CD4-positive, alpha-beta T cell treated with Interleukin-6 for 4 hours (primary cell): ENCODE measurements at places on chromosomes 7 and 10.

DNA sequence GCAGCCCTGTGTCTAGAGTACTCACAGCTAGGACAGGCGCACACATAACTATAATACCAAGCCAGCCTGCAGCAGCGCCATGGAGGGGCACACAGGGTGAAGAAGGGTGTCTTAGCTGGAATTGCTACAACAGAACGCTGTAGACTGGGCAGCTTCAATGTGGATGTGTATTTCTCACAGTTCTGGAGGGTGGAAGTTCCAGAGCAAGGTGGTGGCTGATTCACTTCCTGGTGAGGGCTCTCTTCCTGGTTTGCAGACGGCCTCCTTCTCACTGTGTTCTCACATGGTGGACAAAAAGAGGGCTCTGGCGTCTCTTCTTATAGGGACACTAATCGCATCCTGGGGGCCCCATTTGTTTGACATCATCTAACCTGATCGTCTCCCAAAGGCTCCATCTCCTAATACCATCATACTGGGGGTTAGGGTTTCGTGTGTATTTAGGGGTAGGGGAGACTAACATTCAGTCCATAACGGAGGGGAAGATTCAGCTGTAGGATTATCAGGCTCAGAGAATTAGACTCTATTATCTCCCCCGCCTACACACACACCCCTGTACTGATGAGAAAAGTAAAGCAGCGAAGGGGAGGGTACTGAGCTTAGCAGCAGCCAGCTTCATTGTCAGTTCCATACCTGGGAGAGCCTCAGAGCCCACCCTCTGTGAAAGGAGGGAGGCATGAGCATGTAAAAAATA is 289.1 kb downstream of the CCDC3 start:
- DNase-seq = no peak

- DNase-seq = no peak
Observed at GRCh38 chr10:85614981-85615380, 751.6 kb downstream of the GRID1 start.

- DNase-seq = no peak
Observed at GRCh38 chr10:34593374-34593890, 221.7 kb downstream of the PARD3 start.

DNA sequence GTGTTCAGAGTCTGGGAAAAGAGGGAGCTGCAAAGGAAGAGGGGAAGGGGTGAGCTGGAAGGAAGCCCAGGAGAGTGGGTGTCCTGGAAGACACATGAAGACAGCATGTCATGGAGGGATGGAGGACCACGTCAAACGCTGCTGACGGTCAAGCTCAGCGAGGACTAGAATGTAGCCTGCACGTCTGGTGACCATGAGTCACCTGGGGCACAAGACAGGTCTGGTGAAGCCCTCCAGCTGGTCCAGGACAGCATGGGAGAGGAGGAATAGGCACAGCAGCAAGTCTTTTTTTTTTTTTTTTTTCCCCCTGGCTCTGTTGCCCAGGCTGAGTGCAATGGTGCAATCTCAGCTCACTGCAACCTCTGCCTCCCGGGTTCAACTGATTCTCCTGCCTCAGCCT is 19.6 kb upstream of the AMZ1 start:
- DNase-seq = no peak

DNA sequence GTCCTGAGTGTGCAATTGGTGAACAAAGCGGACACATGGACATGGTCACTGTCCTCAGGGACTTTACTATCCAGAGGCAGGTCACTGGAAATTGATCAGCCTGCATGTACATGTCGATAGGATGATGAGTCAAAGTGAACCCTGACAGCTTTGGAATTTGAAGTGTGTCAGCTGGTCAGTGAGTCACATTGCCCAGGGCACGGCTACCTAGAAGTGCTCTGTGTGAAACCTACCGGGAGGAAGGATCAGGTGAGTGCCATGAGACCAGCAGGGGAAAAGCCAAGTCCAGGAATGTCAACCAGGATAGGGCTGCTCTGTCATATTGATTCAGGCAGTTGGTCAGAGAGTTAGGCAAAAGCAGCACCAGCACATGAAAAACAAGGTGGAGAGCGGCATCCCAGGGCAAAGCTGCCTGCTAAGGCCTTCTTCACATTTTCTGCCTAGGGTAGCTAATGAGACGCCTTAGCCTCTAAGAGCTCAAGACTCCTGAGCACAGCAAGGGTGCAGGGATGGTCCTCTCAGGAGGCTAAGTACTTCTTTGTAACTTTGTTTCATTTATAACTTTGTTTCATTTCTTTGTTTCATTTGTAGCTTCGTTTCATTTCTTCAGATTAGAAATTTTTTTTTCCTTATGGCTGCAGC is 19.4 kb upstream of the PDCD4 start:
- peak; percentile 40 for DNase-seq

GRCh38 chr10:92839191-92840085 is 8.9 kb upstream of the EXOC6 start:
- DNase-seq = peak; percentile 56

DNA sequence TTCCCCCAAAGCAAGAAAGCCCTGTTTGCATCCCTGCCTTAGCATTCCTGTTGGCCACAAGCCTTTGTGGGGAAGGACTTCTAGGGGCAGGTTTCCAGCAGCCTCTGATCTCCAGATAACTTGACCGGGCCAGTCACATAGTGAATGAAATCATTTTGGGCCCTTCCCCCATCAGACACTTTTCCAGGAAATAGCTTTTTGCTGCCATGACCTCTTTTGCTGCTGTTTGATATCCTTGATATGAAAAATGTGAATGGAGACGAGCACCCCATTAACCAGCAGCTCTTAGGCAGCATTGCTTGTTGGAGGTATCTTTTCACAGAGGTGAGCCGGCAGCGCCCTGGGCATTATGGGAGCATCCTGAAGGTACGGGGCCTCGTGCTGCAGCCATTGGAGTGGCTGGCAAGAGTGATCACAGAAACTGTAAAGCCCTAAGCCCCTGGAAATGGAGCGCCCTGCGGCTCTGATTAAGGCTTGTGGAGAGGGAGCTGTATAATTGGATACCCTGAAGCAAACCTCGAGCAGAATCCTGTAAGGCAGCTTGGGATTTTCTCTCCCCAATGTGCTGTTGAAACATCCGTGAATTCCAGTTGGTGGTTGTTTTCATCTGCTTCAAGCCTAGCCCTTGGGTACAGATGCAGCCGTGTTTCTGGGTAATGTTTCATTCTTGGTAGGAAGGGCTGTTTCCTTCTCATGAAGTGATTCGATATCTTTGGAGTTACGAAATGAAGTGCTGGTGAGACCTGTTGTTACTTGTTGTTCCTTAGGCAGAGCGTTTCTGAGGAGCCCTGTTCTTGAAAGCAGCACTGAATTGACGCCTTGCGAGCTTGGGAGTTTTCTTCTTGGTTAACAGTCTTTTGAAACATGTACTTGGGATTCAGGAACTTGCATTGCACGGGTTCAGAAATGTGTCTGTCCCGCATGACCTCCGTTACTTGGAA is 179.0 kb downstream of the PTEN start:
- DNase-seq = no peak

GRCh38 chr10:86823565-86823964 is 67.1 kb downstream of the BMPR1A start:
- no peak for DNase-seq

- no peak for DNase-seq
Observed at GRCh38 chr10:42992156-42992956, 84.5 kb upstream of the RET start.

DNA sequence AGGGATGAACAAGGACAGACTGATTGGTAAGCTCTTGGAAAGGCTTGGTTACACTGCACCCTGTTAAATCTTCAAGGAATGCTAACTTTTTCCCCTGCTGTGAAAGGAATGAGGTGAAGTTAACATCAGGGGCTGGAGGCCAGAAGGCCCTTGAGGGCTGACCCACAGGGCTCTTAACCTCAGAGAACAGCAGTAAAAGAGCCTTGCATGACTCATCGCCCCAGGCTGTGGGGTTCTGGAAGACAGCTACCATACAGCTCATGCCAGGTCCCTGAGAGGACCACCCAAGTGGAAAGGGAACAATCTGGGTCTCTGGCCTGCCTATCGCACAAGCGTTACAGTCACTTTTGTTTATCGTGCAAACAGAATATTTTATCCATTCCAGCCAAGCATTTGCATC is 54.4 kb downstream of the CYP2C9 start:
- DNase-seq = no peak

GRCh38 chr7:1770331-1770730 is 100.3 kb downstream of the ELFN1 start:
- no peak for DNase-seq

DNA sequence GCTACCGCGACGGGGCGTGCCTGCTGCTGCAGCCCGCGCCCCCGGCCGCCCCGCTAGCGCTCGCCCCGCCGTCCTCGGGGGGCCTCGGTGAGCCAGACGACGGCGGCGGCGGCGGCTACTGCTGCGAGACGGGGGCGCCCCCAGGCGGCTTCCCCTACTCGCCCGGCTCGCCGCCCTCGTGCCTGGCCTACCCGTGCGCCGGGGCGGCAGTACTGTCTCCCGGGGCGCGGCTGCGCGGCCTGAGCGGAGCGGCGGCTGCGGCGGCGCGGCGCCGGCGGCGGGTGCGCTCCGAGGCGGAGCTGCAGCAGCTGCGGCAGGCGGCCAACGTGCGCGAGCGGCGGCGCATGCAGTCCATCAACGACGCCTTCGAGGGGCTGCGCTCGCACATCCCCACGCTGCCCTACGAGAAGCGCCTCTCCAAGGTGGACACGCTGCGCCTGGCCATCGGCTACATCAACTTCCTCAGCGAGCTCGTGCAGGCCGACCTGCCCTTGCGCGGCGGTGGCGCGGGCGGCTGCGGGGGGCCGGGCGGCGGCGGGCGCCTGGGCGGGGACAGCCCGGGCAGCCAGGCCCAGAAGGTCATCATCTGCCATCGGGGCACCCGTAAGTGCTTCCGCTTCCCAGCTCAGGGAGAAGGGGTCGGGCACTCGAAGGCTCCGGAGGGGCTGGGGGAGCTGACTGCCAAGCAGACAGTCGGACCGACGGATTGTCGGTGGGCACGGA is 761 bp downstream of the PTF1A start:
- no peak for DNase-seq

GRCh38 chr7:338295-339061 is 48.5 kb downstream of the FOXL3 start:
- no peak for DNase-seq

- no peak for DNase-seq
Observed at GRCh38 chr10:88861036-88861435, 9.4 kb upstream of the ANKRD22 start.

GRCh38 chr10:112218960-112219359 is 35.4 kb upstream of the GPAM start:
- no peak for DNase-seq

GRCh38 chr10:6885284-6885683 is 305.2 kb upstream of the PRKCQ start:
- DNase-seq = no peak

DNA sequence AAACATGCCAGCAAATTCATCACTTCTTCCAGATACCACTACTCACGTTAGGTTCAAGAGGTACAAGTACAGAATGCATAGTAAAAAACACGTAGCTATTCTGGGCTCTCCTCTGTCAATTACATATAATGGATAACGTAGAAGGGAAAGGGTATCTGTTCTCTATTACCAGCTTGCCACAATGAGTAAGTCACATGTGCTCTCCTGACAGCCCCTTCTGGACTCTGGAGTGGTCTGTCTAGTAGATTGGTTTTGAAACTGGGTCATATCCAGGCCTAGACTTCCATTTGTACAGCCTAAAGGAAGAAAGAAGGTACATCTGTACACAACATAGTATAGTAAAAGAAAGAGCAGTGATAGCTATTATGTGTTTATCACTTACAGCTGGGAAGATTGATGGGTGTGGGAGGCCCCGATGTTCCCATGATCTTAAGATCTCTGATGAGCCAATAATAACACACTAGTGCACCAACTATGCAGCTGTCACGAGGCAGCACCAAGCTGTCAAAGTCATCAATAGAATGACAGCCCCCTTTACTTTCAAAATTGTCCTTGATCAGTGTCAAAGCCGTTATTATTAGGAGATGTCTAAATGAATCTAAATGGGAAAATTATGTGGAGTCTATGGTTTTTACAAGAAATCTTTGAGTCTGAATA is 161.9 kb upstream of the AGK start:
- DNase-seq = no peak

DNA sequence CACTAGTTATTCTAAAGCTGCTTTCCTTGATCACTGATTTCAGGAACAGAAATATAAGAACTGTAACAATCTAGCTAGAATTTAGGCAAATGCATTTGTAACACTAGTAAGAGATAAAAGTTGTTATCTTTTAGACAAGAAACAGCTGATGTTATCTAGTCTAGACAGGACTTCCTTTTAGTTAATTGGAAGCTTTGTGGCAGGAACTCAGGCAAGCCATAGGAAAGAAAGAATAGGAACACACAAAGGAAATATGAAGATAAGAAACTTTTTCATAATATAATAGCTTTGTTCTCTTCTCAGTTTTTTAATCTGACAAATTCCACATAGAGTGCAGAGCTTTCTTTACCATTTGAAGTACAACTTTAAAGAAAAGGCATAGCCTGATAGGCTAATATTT is 59.0 kb upstream of the AGR3 start:
- no peak for DNase-seq

GRCh38 chr7:151699147-151699927 is 177.6 kb downstream of the PRKAG2 start:
- DNase-seq = no peak

DNA sequence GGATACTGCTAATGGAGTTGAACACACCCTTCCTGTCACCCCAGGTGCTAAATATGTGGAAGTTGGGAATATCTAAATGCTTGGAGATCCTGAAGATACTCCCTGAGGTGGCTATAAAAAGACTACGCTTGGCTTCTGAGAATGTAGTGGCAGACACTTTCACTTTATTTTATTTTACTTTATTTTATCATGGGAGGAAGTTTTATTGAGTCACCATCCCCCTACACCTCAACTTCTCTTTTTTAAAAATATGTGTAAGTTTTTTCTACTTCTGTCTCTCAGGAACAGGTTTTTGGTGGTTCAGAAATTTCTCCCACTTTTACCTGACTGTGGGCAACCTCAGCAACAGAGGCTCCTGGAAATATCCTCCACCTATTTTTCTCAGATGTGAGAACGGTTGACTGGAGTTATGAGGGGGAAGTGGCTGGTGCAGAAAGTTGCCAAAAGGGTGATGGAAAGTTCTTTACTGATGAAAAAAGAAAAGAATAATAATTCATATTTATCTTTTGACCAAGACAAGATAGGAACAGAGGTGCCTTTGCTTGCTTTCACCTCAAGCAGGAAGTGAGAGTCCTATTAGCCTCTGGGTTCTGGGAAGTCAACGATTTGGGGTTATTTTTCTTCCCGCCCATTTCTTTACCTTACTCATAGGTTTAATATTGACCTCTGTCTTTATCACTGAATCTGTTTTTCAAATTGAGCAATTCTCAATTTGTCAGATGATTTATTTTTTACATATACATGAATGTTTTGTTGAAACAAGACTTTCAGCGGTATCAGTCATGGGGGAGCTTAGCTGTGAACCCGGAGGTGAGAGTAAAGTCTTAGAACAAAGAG is 103.6 kb downstream of the AHR start:
- no peak for DNase-seq

DNA sequence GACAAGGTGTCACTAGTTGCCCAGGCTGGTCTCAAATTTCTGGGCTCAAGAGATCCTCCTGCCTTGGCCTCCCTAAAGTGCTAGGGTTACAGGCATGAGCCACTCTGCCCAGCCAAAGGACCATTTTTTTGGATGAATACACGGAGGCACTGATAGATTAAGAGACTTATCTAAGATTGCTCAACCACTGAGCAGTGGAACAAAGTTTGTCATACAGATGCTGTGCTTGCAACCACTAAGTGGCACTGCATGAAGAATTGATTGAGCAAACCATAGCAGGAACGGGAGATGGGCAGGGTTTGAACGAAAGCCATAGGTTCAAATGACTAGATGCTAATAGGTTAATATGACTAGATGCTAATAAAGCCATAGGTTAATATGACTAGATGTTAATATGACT is 61.1 kb downstream of the EBLN1 start:
- no peak for DNase-seq
